Thymus (tissue), 14 donors: ENCODE measurements at places on chromosomes 1 and 21. TPM values are rescaled to one million over a fixed set of nuclear protein-coding genes. Genes with fewer than 3 reads are reported as not detected.

- no peak overlapping the region for H3K4me3 ChIP-seq
- DNase-seq: no peak
- peaks cover 6% of the 10 kb centered on the region for H3K4me1 ChIP-seq
- no peaks in the 10 kb centered on the region for H3K27me3 ChIP-seq
- no peaks in the 10 kb centered on the region for H3K36me3 ChIP-seq
Observed at GRCh38 chr1:182589520-182589919, 464 bp upstream of the RNASEL start.

- no peaks in the 10 kb centered on the region for H3K4me1 ChIP-seq
- no peak overlapping the region for H3K4me3 ChIP-seq
- no peak for DNase-seq
- H3K36me3 ChIP-seq: no peaks in the 10 kb centered on the region
- no peaks in the 10 kb centered on the region for H3K27me3 ChIP-seq
Observed at GRCh38 chr1:181714428-181714827, 231.1 kb downstream of the CACNA1E start.

DNA sequence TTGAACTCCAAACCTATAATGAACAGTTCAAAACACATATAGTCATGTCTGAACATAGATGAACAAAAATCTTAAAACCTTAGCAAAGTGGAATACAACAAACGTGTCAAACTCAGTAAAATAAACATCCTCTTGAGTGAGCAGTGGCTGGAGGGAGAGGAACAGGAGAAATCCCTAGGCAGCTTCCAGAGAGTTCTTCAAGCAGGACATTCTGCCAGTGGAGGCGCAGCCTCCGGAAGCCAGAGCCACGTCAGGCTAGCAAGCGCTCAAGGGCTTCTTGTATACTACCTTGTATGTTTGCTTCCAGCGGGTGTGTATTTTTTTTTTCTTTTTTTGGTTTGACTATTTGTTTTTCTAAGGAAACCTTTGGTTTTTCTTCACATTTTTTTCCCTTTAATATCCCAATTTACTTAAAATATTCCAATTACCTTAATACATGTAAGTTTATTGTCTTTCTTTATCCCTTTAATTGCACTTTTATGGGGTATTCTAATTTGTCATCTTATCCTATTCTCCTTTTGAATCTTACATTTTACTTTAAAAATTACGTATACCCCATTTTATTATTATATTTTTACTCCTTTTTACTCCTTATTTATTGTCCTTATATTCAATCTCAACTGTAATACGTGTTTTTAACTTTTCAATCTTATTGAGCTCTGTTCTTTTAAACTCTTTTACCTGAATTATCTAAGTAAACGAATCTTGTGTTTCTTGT is 42.0 kb downstream of the COLGALT2 start:
- H3K27ac ChIP-seq: no peak overlapping the region
- H3K4me1 ChIP-seq: no peaks in the 10 kb centered on the region
- H3K36me3 ChIP-seq: no peaks in the 10 kb centered on the region

GRCh38 chr1:233328142-233328921 is 808 bp downstream of the MAP3K21 start:
- H3K27me3 ChIP-seq: peaks cover 11% of the 10 kb centered on the region
- no peak overlapping the region for H3K27ac ChIP-seq
- DNase-seq: no peak
- H3K4me1 ChIP-seq: peaks cover 6% of the 10 kb centered on the region

DNA sequence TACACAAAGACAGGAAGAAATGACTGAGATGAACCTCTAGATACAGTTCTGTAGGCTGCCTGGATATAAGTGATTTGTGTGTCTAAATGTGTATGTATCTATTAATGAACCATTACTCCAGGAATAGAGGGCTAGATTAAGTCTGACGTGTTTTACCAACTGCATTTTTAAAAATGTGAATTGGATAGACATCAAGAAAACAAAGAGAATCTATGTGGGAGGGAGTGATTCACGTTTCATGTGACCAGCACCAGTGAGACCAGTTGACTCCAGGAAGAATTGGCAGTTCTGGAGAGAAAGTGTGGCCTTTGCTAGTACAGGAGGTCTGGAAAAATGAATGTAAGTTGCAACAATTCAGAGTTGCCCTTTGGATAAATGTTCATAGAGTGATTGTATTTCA is 53.4 kb upstream of the RGS21 start:
- no peaks in the 10 kb centered on the region for H3K27me3 ChIP-seq
- DNase-seq: no peak
- no peaks in the 10 kb centered on the region for H3K36me3 ChIP-seq
- H3K27ac ChIP-seq: no peak overlapping the region
- H3K4me1 ChIP-seq: no peaks in the 10 kb centered on the region

GRCh38 chr1:116874733-116875249 is 34.9 kb upstream of the PTGFRN start:
- H3K36me3 ChIP-seq: no peaks in the 10 kb centered on the region
- H3K4me3 ChIP-seq: no peak overlapping the region
- peak overlapping the region; percentile 3 for H3K27ac ChIP-seq
- H3K27me3 ChIP-seq: no peaks in the 10 kb centered on the region
- no peak for DNase-seq
- peaks cover 34% of the 10 kb centered on the region for H3K4me1 ChIP-seq

GRCh38 chr1:28208818-28209441 is 23.9 kb downstream of the DNAJC8 start:
- H3K27me3 ChIP-seq: no peaks in the 10 kb centered on the region
- H3K27ac ChIP-seq: no peak overlapping the region
- no peak overlapping the region for H3K4me3 ChIP-seq
- DNase-seq: no peak
- no peaks in the 10 kb centered on the region for H3K4me1 ChIP-seq
- H3K36me3 ChIP-seq: peaks cover 30% of the 10 kb centered on the region

DNA sequence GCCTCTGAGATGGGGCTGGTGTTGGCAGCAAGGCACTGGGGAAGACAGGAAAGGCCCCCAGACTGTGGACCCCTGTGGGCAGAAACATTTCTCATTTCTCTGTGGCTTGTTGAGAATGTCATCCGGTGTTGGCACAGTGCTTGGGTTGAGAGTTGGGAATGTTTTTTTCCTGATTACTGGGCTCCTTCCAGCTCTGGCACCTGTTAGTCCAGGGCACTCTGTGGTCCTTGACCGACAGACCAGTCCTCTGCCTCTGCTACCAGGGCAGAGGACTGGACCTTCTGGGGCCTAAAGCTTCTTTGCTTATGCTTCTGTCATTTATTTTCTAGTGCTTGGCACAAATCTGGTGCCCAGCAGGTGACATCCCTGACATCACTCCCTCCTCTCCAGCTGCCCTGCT is 4.8 kb upstream of the SPRR5 start:
- H3K4me3 ChIP-seq: no peak overlapping the region
- no peak overlapping the region for H3K27ac ChIP-seq
- H3K36me3 ChIP-seq: no peaks in the 10 kb centered on the region
- DNase-seq: no peak
- H3K27me3 ChIP-seq: no peaks in the 10 kb centered on the region

GRCh38 chr1:37509181-37509580 is 5.4 kb downstream of the MEAF6 start:
- no peaks in the 10 kb centered on the region for H3K27me3 ChIP-seq
- no peak overlapping the region for H3K4me3 ChIP-seq
- peaks cover 9% of the 10 kb centered on the region for H3K4me1 ChIP-seq
- DNase-seq: no peak

DNA sequence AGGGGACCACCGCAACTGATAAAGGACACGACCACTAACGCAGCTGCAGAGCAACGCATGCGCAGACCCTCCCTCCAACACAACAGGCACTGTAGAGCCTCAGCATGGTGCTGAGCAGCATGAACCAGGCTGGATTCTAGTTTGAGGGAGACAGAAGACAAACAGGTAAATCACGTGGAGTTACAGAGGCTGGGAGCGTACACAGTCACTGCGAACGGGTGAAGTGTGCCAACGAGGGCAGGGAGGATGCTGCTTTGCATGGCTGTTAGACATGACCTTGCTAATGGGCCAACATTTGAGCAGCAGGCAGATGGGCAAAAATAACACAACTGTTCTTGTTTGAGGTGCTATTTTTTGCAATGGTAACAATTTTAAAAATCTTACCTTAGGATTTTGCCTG is 55.2 kb upstream of the NADK start:
- no peak overlapping the region for H3K27ac ChIP-seq
- H3K4me3 ChIP-seq: no peak overlapping the region
- DNase-seq: no peak
- H3K36me3 ChIP-seq: peaks cover 45% of the 10 kb centered on the region
- no peaks in the 10 kb centered on the region for H3K4me1 ChIP-seq

- no peak overlapping the region for H3K27ac ChIP-seq
- no peak for DNase-seq
- H3K4me1 ChIP-seq: no peaks in the 10 kb centered on the region
- H3K36me3 ChIP-seq: no peaks in the 10 kb centered on the region
- no peaks in the 10 kb centered on the region for H3K27me3 ChIP-seq
Observed at GRCh38 chr21:21045518-21045917, 47.3 kb downstream of the NCAM2 start.

- H3K36me3 ChIP-seq: no peaks in the 10 kb centered on the region
- H3K4me1 ChIP-seq: no peaks in the 10 kb centered on the region
- no peak overlapping the region for H3K27ac ChIP-seq
- DNase-seq: no peak
- H3K4me3 ChIP-seq: no peak overlapping the region
Observed at GRCh38 chr1:223538981-223539380, 126.5 kb downstream of the CAPN8 start.

DNA sequence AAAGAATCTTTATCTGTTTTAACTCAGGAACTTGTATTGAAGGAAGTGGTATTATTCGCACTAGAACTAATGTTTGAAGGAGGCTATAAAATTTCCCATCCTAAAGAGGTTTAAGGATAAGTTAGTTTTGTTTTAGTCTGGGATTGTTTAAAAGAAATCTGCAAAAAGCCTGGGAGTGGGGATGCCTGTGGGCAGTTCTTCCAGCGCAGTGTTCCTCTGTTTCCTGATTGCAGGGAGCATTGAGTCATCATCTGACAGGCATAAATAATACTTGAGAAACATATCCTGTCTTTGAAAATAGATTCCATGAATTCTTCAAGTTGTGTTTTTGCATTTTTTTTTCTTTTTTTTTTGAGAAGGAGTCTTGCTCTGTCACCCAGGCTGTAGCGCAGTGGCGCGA is 350.8 kb upstream of the PTBP2 start:
- H3K27me3 ChIP-seq: no peaks in the 10 kb centered on the region
- H3K27ac ChIP-seq: no peak overlapping the region
- H3K36me3 ChIP-seq: no peaks in the 10 kb centered on the region
- no peak overlapping the region for H3K4me3 ChIP-seq
- H3K4me1 ChIP-seq: no peaks in the 10 kb centered on the region
- DNase-seq: no peak

DNA sequence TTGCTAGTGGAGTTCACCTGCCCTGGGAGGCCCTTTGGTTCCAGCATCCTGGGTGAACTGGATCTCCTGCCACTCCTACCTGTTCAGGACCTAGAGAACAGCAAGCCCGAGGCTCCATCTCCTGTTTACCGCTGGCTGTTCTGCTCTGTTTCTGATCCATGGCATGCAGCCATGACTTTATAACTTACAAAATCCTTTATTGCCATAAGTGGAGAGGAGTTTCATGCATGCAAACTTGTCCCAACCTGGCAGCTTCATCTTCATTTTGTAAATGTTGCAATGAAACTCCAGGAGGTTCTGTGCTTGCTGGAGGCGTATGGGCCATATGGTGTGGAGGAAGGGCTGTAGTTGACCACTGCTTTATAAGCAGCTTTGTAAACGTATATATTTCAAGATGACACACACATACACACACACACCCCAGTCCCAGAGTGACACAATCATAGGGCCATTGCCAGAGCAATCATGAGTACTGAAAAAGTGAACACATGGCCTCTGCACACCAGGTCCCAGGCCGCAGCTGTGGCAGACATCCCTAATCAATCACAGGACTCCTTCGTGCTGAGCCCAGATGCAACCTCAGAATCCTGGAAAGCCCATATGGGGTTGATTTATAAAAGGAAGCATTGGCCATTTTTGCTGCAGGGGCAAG is 69.0 kb downstream of the UBIAD1 start:
- no peak overlapping the region for H3K27ac ChIP-seq
- H3K27me3 ChIP-seq: peaks cover 9% of the 10 kb centered on the region

GRCh38 chr1:168421399-168422004 is 122.3 kb downstream of the XCL2 start:
- no peak overlapping the region for H3K4me3 ChIP-seq
- H3K36me3 ChIP-seq: no peaks in the 10 kb centered on the region
- DNase-seq: peak; percentile 46
- no peak overlapping the region for H3K27ac ChIP-seq

DNA sequence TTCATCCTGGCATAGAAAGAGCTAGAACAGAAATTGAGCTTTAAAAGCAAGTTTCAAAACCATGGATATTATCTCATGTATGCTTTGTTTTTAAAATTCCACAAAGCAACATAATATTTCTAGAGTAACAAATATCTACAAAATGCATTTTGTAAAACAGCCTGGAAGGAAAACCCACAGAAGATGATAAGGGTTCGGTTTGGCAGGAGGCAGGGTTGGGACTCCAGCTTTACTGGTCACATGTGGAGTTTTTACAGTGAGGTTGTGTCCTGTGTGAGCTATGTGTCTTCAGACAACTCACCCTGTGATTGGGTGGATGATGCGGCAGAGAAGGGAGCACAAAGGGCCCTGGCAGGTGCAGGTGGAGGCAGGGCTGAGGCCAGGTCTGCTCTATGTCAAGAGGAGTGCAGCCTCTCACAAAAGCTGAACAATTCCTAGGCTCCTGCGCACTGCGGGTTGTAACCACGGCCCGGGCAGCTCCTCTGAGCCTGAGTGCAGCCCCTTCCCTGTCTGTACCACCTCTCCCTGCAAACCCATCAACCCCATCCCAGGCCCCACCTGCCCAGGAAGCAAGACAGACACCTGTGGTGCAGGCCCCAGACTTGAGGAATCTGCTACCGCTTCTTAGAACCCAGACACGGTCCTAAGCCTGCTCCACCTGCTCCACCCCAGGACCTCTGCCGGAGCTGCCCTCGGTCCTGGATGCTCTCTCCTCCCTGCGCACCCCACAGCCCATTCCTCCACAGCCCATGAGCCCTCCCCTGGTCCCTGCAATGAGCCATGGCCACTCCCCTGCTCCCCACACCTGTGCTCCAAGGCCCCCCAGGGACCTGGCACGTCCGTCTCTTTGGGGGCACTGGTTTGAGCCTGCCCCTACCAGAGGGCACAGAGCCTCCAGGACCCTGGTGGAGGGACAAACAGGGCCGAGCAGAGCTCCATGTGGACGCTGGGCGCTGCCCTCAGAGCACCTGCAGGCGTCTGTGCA is 2.8 kb upstream of the COL18A1 start:
- no peaks in the 10 kb centered on the region for H3K36me3 ChIP-seq
- H3K27ac ChIP-seq: no peak overlapping the region
- no peak overlapping the region for H3K4me3 ChIP-seq
- DNase-seq: no peak
- H3K27me3 ChIP-seq: peaks cover 47% of the 10 kb centered on the region

DNA sequence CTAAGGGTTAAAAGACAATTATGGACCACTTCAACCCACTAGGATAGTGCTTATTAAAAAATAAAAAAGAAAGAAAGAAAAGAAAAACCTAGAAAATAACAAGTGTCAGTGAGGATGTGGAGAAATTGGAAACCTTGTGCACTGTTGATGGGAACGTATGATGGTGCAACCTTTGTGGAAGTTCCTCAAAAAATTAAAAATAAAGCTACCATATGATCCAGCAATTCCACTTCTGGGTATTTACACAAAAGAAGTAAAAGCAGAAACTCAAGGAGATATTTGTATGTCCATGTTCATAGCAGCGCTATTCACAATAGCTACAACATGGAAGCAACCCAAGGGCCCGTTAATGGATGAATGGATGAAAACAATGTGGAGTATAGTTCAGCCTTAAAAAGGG is 115.2 kb upstream of the ATP1A1 start:
- no peaks in the 10 kb centered on the region for H3K36me3 ChIP-seq
- peaks cover 30% of the 10 kb centered on the region for H3K4me1 ChIP-seq
- no peak for DNase-seq
- no peak overlapping the region for H3K27ac ChIP-seq
- H3K4me3 ChIP-seq: no peak overlapping the region

Gene KIF21B
- total RNA-seq: 8.2 TPM

Gene ERICH3
- 5.2 TPM for total RNA-seq

Gene LRRIQ3
- 1.4 TPM for total RNA-seq

Gene TPTE
- total RNA-seq: not detected

Gene CR1
- total RNA-seq: 1.5 TPM
